ENCODE measurements at places on chromosomes 12 and 14. TPM values are rescaled to one million over a fixed set of nuclear protein-coding genes. Genes with fewer than 3 reads are reported as not detected.

TMEM117 gene
- 7.3 TPM for total RNA-seq

FAM161B gene
- total RNA-seq: 3.3 TPM

TAC3 gene
- 0.51 TPM for total RNA-seq

SLC7A8 gene
- total RNA-seq: 9.4 TPM

CHST11 gene
- 10.0 TPM for total RNA-seq

NKX2-1 gene
- not detected for total RNA-seq

MYF6 gene
- total RNA-seq: not detected

PRKD1 gene
- total RNA-seq: 12.4 TPM

DNA sequence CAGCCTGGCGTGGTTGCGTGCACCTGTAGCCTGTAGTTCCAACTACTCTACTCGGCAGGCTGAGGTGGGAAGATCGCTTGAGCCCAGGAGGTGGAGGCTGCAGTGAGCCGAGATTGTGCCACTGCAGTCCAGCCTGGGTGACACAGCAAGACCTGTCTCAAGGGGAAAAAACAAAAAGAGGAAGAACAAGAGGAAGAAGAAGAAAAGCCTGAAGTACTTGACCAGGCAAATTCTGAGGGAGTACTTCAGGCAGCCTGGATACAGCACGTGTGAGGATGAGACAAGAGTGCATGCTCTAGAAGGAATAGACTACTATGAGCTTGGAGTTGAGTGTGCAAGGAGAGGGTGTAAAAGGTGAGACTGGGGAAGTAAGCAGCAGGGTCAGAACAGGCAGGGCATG is 1.8 kb downstream of the GDF3 start:
- H3K27ac ChIP-seq: no peak overlapping the region
- H3K27me3 ChIP-seq: no peaks in the 10 kb centered on the region
- no peak for DNase-seq
- no peaks in the 10 kb centered on the region for H3K36me3 ChIP-seq

- no peak overlapping the region for H3K4me3 ChIP-seq
- peaks cover 2% of the 10 kb centered on the region for H3K36me3 ChIP-seq
- no peak overlapping the region for H3K27ac ChIP-seq
- DNase-seq: no peak
- no peaks in the 10 kb centered on the region for H3K27me3 ChIP-seq
- no peaks in the 10 kb centered on the region for H3K4me1 ChIP-seq
Measured at GRCh38 chr12:26021534-26021933, 63.1 kb downstream of the RASSF8 start.

- no peak for DNase-seq
- H3K4me3 ChIP-seq: no peak overlapping the region
- H3K36me3 ChIP-seq: no peaks in the 10 kb centered on the region
- H3K27ac ChIP-seq: no peak overlapping the region
- no peaks in the 10 kb centered on the region for H3K27me3 ChIP-seq
Measured at GRCh38 chr12:80821513-80822000, 104.8 kb downstream of the MYF5 start.

DNA sequence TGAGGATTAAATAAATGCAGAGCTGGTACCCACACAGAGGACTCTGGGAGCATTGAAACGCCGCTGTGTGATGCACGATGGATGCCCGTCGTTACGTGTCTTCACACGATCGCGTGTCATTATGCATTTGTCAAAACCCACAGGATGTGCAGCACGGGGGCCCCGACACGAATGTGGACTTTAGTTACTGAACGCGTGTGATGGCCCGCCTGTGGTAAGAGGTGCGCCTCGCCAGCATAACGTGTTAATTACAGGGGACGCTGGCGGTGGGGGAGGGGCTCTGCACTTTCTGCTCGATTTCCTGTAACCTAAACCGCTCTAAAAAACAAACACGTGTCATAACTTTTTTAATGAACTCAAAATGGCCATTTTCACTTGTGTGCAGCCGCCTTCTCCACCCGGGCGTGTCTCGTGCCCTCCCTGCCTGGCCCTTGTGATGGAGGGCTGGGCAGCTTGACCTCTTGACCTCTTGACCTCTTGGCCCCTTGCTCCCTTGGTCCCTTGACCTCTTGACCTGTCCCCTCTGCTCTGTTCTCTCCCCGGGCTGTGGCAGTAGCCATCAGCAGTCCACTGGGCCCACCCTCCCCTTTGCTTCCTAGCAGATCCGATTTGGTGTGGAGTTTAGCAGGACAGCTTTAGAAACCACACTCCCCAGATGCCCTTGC is 33.7 kb upstream of the GALNT9 start:
- DNase-seq: no peak
- H3K4me1 ChIP-seq: peaks cover 5% of the 10 kb centered on the region
- H3K4me3 ChIP-seq: no peak overlapping the region
- peaks cover 14% of the 10 kb centered on the region for H3K27me3 ChIP-seq
- no peaks in the 10 kb centered on the region for H3K36me3 ChIP-seq
- no peak overlapping the region for H3K27ac ChIP-seq

DNA sequence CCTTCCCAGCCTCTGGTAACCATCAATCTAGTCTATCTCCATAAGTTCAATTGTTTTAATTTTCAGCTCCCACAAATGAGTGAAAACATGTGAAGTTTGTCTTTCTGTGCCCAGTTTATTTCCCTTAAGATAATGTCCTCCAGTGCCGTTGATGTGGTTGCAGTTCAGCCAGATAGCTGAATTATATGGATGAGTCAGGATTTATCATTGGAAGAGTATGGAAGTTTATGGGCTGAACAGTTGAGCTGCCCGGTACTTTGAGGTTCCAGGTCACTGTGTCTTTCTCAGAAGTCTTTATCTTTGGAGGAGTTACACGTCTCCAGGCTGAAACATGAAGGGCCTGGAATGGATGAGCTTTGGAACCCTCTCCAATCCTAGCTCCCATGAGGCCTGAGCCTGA is 120.1 kb downstream of the ASCL4 start:
- H3K27ac ChIP-seq: no peak overlapping the region
- no peak overlapping the region for H3K4me3 ChIP-seq
- H3K27me3 ChIP-seq: peaks cover 68% of the 10 kb centered on the region
- no peaks in the 10 kb centered on the region for H3K4me1 ChIP-seq
- no peaks in the 10 kb centered on the region for H3K36me3 ChIP-seq
- no peak for DNase-seq

GRCh38 chr14:23483236-23483854 is 13.8 kb downstream of the NGDN start:
- peak; percentile 12 for DNase-seq
- H3K36me3 ChIP-seq: no peaks in the 10 kb centered on the region
- H3K4me1 ChIP-seq: peaks cover 22% of the 10 kb centered on the region
- H3K27me3 ChIP-seq: no peaks in the 10 kb centered on the region

DNA sequence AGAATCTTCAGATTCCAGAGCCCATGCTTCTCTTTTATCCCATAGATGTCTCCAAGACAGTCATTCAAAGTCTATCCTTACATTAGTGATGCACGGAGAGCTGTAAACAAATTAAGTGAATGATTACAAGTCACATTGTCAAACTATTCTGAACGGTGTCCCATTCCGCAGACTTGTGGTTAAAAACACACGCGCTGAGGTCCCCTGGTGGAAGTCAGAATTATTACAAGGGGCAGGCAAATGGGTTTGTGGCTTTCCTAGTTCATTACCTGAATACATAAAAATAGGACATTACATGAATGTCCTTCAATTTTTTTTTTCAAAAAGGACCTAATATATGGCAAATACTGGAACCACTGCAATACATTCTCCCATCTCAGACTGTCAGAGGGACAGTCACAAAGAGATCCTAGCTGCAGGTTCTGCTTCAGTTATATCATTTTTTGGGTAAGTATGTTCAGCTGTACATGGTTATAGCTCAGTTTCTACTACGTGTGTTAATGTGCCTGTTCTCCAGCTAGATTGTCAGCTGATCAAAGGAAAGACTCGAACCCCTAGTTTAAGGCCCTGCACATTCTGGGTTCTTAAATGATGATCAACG is 53.1 kb upstream of the STON2 start:
- peaks cover 45% of the 10 kb centered on the region for H3K4me1 ChIP-seq
- DNase-seq: peak; percentile 51
- no peaks in the 10 kb centered on the region for H3K36me3 ChIP-seq
- no peak overlapping the region for H3K4me3 ChIP-seq
- H3K27ac ChIP-seq: no peak overlapping the region

DNA sequence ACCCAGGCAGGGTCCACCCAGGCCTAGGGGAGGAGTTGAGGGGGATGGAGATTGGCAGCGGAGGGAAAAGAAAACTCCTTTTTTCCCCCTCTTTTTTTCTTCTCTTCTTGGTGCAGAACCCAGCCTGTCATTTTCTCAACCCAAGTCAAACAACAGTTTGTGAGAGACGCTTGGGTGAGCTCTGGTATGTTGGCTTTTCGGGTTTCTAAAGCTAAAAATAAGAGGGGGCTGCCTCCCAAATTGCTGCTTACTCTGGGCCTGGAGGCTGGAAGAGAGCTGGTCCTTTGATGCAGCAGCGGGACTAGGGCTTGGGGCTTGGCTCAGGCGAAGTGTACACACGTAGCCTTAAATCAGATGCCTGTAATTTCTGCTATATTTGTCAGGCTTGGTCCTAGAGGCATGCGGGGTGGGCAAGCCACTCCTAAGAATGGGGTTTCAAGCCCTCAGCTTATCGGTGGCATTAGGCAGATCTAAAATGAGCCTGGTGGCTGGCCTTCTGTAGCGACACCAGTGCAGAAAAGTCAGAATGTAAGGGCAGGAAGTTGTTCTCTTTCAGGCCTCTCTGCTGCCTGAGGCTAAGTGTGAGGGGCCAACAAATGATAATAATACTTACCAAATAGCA is 816 bp upstream of the SLC8A3 start:
- no peak overlapping the region for H3K27ac ChIP-seq
- peaks cover 2% of the 10 kb centered on the region for H3K36me3 ChIP-seq
- H3K27me3 ChIP-seq: peaks cover 70% of the 10 kb centered on the region

- no peak overlapping the region for H3K27ac ChIP-seq
- H3K36me3 ChIP-seq: no peaks in the 10 kb centered on the region
- DNase-seq: no peak
- H3K4me1 ChIP-seq: no peaks in the 10 kb centered on the region
- no peak overlapping the region for H3K4me3 ChIP-seq
Measured at GRCh38 chr14:92589213-92589852, 75.8 kb downstream of the RIN3 start.

- H3K4me3 ChIP-seq: no peak overlapping the region
- DNase-seq: no peak
- H3K27ac ChIP-seq: no peak overlapping the region
- peaks cover 64% of the 10 kb centered on the region for H3K4me1 ChIP-seq
- H3K27me3 ChIP-seq: no peaks in the 10 kb centered on the region
Measured at GRCh38 chr12:108722463-108722862, 8.9 kb downstream of the CORO1C start.

DNA sequence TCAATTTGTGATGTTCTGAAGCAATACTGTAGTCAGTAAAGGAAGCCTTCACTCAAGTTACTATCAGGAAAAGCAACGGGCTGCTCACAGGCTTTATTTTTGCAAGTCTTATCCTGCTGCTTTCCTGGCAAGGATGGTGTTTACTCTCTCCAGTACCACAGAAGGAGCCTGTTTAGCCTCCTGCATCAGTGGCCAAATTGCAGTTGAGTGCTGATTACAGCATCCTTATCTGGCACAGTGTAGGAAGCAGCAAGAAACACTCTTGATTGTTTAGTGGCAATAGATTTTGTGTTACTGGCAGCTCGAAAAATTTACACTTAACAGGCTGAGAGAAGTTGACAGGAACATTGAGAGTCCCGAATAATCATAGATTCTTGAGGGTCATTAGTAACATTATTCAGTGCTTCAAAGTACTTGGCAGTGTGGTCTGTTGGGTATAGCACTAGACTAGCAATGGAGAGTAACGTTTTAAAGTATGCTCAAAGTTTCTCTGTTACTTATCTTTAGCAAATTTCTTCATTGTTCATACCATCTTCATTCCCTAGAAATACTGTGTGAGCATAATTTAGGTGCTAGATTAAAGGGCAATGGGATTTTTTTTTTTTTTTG is 11.7 kb downstream of the TULP3 start:
- H3K27ac ChIP-seq: no peak overlapping the region
- no peaks in the 10 kb centered on the region for H3K27me3 ChIP-seq
- H3K4me3 ChIP-seq: no peak overlapping the region
- no peaks in the 10 kb centered on the region for H3K36me3 ChIP-seq
- peaks cover 7% of the 10 kb centered on the region for H3K4me1 ChIP-seq

DNA sequence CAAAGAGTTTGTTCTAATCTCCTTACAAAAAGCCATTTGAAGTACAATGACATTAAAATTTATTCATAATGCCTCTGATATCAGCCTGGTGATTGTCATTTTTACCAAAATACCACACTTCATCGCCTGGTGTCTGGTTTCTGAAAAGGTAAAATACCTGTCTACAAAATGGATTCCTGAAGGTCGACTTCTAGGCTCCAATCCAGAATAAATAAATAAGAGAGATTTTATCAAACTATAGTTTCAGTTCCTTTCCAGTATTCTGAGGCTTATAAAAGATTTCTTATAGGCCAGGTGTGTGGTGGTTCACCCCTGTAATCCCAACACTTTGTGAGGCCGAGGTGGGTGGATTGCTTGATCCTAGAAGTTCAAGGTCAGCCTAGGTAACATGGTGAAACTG is 340.7 kb downstream of the SLC16A7 start:
- no peak overlapping the region for H3K4me3 ChIP-seq
- DNase-seq: no peak
- H3K36me3 ChIP-seq: no peaks in the 10 kb centered on the region
- no peaks in the 10 kb centered on the region for H3K27me3 ChIP-seq

DNA sequence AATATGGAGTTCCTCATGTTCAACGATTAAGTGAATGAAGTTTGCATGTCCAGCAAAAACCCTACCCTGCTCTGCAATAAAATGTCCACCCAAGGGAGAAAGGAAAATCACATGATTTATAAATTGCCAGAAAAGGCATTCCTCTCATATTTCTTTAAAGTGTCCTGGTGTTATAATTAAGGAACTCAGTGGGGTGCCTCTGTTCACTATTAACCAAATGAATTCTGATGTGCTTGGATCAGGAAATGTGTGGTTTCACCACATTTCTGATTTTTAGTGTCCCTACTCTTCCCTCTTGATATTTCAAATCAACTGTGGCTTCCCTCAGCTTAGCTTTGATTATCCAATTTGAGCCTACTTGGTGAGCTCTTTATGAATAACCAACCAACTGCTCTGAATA is 208.1 kb downstream of the PHLDA1 start:
- H3K4me1 ChIP-seq: peaks cover 6% of the 10 kb centered on the region
- H3K36me3 ChIP-seq: no peaks in the 10 kb centered on the region
- H3K4me3 ChIP-seq: no peak overlapping the region
- DNase-seq: no peak
- H3K27ac ChIP-seq: no peak overlapping the region
- H3K27me3 ChIP-seq: no peaks in the 10 kb centered on the region

- no peak for DNase-seq
- no peak overlapping the region for H3K4me3 ChIP-seq
- H3K27ac ChIP-seq: no peak overlapping the region
- H3K36me3 ChIP-seq: no peaks in the 10 kb centered on the region
- H3K27me3 ChIP-seq: peaks cover 1% of the 10 kb centered on the region
- no peaks in the 10 kb centered on the region for H3K4me1 ChIP-seq
Measured at GRCh38 chr14:88750945-88751344, 41.8 kb downstream of the EML5 start.

DNA sequence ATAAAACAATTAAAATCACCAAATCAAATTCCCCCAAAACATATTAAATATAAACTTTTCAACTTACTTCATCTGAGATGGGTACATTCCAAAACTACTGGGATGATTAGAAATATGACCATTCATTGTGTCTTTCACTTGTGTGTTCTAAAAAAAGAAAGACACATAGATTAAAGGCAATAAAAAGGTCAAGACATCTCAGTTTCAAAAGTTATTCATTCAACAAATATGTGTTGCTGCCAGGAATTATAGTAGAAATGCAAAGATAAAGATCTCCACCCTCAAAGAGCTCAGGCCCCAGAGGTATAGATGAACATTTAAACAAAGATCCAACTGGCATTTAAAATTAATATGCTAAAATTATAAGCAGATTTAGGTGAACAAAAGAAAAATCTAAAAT is 106.4 kb downstream of the EPS8 start:
- no peak overlapping the region for H3K27ac ChIP-seq
- no peaks in the 10 kb centered on the region for H3K27me3 ChIP-seq
- no peak overlapping the region for H3K4me3 ChIP-seq
- peaks cover 42% of the 10 kb centered on the region for H3K4me1 ChIP-seq
- H3K36me3 ChIP-seq: no peaks in the 10 kb centered on the region
- no peak for DNase-seq
